ENCODE measurements at places on chromosomes 11 and 22.
A peak's percentile ranks its signal among the peaks of the same experiment; 100 is the strongest.

GRCh38 chr11:90606721-90607120, 383.9 kb upstream of the CHORDC1 start:
- no peak for DNase-seq

DNA sequence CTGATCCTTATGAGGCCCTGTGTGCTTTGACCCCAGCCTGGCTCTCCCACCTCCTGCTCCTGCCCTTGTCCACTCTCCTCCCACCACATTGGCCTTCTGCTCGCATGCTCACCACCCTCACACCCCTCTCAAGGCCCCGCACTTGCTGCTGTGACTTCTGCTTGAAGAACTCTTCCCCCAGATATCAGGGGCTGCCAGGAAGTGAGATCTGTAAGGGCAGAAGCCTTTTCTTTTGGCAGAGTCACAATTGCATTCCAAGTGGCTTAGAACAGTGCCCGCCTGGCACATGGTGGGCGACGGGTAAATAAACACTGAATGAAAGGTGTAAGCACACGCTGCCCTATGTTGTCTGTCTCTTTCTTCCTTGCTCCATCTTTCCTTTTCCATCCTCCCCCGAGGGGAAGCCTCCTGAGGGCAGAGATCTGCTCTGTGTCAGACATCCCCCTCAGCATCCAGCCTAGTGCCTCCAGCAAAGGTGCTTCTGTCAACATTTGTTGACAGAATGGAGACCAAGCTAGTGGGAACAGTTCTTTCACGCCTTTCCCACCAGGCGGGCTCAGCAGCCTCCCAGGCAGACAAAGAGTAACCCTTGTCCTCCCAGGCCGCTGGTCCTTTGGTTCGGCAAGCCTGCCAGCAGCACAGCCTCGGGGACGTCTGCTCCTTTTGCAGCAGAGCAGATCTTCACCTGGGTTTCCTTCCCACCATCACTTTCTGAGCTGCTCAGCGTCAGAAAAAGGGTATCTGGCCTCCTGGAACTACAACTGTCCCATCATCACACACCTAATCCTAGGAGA, 10.0 kb upstream of the PEX26 start:
- no peak for DNase-seq

GRCh38 chr11:61888590-61888989, 2.8 kb downstream of the FADS3 start:
- DNase-seq = no peak

- no peak for DNase-seq
These were observed 95.9 kb upstream of the DDI1 start for GRCh38 chr11:103940551-103940950.

DNA sequence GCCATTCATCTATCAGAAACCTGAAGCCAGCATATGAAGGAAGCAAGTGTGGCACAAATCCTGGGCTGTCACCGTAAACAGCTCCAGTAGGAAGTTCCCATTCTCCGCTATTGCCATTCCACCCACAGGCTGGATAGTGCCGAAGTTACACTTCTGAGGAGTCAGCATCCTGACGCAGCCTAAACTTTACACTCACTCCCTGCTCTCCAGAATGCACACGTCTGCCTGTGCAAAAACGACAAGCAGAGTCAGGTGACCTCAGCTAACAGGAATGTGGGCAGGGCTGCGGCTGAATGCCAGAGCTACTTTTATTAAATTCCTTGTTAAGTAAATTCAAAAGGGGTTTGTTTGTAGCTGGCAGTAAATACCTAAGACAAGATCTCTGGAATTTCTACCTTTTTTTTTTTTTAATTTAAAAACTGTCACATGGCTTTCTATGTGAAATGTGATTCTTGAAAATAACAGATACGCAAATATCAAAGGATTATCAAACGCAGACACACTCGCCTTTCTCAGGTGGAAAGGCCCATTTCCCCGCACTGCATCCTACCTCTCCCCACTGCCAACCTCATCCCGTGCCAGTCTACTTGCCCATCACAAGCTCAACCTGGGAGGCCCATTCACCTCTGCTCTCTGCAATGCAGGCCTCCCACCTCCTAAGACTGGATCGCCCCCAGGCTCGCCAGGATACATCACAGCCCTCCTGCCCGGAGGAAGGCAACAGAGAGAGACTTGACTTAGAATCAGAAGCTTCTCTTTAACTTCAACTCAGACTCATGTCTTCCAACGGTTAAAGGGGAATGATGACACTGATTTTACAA, 33.5 kb downstream of the NFRKB start:
- DNase-seq = no peak

- no peak for DNase-seq
These were observed 150.6 kb downstream of the OPCML start for GRCh38 chr11:133381761-133382130.

DNA sequence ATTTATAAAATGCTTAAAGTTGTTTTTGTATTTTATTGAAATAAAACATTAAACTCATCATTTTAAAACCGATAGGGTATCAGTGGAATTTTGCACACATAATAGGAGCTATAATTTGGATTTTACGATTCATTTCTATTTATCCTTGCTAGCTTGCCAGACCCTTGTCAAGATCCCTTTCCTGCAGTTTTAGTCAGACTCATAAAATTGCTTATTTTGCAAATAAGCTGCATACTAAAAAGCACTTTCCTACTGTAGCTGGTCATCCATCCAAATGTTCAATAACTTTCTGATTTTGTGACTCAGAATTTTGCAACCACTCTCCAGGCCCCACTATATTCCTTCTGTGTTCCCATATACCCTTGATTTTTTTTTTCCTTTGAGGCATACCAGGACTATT, 239.2 kb upstream of the CTSC start:
- DNase-seq = no peak

- no peak for DNase-seq
These were observed 761.9 kb downstream of the DLG2 start for GRCh38 chr11:84865257-84865656.

GRCh38 chr11:67310246-67311050, 7.1 kb downstream of the SSH3 start:
- no peak for DNase-seq

GRCh38 chr11:2569321-2569721, 124.5 kb downstream of the KCNQ1 start:
- DNase-seq = no peak

- DNase-seq = no peak
These were observed 11.8 kb downstream of the UPB1 start for GRCh38 chr22:24506802-24507438.

DNA sequence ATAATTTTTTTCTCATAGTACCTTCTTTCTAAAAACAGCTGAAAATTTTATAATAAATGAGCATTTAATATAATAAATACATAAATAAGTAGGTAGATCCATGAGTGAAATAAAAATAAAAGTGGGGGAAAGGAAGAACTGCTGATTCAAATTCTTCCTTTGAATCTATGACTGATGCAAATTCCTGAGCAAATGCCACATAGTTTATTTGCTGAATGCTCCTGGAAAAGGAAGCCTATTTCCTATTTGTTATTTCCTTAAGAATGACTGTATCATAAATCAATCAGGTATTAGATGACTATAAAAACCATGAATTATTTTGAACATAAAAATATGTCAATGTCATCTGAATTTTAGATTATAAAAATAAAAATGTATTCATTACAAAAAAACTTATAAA, 16.6 kb downstream of the BTBD10 start:
- DNase-seq = no peak

DNA sequence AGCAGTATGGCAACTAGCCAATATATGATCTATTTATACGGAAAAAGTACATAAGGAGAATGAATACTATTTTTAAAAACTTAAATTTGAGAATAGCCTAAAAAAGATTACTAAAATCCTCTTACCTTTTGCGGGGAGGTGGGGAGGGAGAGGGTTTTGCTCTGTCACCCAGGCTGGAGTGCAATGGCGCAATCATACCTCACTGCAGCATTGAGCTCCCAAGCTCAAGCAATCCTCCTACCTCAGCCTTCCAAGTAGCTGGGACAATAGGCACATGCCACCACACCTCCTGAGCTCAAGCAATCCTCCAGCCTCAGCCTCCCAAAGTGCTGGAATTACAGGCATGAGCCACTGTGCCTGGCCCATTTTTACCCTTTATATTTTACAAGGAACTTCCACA, 82.0 kb downstream of the TTC28 start:
- DNase-seq = no peak

DNA sequence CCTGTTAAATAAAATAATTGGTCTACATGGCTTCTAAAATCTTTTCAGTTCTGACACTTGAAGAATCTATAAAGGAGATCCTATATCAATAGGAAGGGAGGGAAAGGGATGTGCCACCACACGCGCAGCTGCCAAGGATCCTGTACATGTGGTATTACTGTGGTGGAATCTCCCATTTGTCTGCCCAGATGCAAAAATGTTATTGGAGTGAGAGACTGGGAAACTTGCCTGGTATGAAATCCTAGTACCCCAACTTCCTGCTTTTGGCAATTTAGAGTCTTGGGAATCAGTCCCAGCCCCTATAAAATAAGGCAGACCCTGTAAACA, 81.9 kb upstream of the PICALM start:
- DNase-seq = no peak

- peak; percentile 62 for DNase-seq
These were observed 18.2 kb downstream of the ADM start for GRCh38 chr11:10322830-10323792.

DNA sequence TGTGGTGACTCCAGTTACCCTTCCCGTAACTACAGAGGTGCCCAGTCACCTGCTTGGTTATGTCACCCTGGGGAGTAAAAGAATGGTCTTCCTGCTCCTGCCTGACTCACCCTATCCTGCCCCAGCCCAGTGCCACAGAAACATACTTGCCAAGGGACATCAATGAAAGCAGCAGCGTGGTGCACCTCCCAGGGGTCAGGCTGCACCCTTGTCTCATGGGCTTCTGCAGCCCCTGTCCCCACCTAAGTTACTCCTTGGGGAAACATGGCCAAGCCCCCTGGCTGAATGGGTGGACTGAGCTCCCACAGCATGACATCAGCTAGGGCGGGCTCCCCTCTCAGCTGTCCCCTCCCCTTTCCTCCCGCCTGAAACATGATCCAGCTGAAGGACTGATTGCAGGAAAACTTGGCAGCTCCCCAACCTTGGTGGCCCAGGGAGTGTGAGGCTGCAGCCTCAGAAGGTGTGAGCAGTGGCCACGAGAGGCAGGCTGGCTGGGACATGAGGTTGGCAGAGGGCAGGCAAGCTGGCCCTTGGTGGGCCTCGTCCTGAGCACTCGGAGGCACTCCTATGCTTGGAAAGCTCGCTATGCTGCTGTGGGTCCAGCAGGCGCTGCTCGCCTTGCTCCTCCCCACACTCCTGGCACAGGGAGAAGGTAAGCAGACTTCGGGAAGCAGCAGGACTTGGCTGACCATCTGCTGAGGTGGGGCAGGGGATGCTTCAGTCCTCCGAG, at the start of gene HTR3A:
TSS of gene HTR3A (plus strand) at position 368 of the 730 bp plus-strand sequence. CDS start at position 586, 218 bp downstream.
- DNase-seq = no peak

Measured in activated CD4-positive, alpha-beta T cell treated with anti-CD3 and anti-CD28 coated beads, Interleukin-2, Interleukin-6, amounts not matched to agents 100 ng/mL and 50 ng/mL, durations not matched to agents 16 hours and 8 hours (primary cell).